Stimulated activated CD4-positive, alpha-beta T cell treated with anti-CD3 and anti-CD28 coated beads, Interleukin-1b, Interleukin-23, amount 100 ng/mL, for 48 hours (primary cell): ENCODE measurements at places on chromosomes 7 and 10.

GRCh38 chr10:98353170-98353569 is 61.8 kb downstream of the PYROXD2 start:
- DNase-seq: no peak

GRCh38 chr7:47571331-47572093 is 10.4 kb downstream of the TNS3 start:
- DNase-seq: no peak

- no peak for DNase-seq
Observed at GRCh38 chr10:53009961-53010907, 237.7 kb upstream of the MBL2 start.

GRCh38 chr7:41383596-41383995 is 319.3 kb downstream of the INHBA start:
- DNase-seq: no peak

GRCh38 chr7:37119296-37119860 is 329.3 kb downstream of the ELMO1 start:
- DNase-seq: no peak

- no peak for DNase-seq
Observed at GRCh38 chr10:132373241-132373955, 23.6 kb upstream of the PWWP2B start.

GRCh38 chr7:128937271-128937646 is 468 bp upstream of the IRF5 start:
- DNase-seq: no peak

DNA sequence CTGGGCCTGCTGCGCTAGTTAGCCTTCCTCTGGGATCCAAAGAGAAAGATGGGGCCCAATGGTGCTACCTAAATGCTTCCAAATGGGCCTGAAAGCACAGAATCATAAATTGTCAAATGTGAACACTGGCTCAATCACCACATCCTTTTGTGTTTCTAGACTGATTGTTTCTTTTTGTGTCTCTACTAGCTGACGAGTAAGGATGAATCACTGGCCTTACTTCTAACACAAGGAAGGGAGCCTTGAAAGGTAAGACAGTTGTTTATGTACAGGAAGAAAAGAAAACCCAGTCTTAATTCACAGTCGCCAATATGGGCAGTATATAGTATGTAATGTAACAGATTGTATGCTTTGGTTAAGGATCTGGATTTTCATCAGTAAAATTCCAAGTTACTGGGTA is 89.5 kb downstream of the ZNF92 start:
- DNase-seq: no peak

GRCh38 chr10:11080564-11080984 is 62.9 kb downstream of the CELF2 start:
- DNase-seq: no peak

- DNase-seq: no peak
Observed at GRCh38 chr7:135178364-135178763, 7.9 kb upstream of the CYREN start.

- DNase-seq: no peak
Observed at GRCh38 chr7:156475179-156475578, 165.4 kb upstream of the RNF32 start.

GRCh38 chr7:109890622-109891021 is 1200.3 kb upstream of the LRRN3 start:
- DNase-seq: no peak

- DNase-seq: no peak
Observed at GRCh38 chr10:75024971-75025523, 86.4 kb upstream of the SAMD8 start.

DNA sequence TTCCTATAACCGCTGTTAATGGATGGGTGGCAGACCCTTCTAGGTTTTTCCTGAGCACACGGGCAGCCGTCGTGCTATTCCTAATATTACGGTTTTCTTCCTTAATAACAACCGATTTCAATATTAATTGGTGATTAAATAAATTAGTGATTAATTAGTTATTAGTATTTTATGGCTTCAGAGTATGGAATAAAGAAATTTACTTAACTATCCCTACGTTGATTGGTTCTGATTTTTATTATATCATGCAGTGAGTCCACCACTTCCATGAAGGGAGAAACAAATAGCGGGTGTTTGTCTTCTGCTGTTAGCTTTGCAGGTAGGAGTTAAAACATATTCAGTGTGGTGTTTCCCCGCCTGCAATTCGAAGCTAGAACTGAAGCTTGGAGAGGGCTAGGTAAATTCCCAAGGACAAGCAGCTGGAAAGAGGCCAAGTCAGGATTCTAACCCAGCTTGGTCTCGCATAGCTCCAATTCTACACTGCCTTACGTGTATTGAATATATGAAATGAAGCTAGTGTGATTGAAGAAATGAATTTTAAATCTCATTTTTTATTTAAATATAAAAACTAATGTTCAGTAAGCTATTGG is 928 bp upstream of the CSTF2T start:
- peak; percentile 22 for DNase-seq

- no peak for DNase-seq
Observed at GRCh38 chr10:30865141-30865926, 166.3 kb downstream of the ZNF438 start.

- DNase-seq: no peak
Observed at GRCh38 chr10:101744267-101744666, 31.6 kb downstream of the FGF8 start.

DNA sequence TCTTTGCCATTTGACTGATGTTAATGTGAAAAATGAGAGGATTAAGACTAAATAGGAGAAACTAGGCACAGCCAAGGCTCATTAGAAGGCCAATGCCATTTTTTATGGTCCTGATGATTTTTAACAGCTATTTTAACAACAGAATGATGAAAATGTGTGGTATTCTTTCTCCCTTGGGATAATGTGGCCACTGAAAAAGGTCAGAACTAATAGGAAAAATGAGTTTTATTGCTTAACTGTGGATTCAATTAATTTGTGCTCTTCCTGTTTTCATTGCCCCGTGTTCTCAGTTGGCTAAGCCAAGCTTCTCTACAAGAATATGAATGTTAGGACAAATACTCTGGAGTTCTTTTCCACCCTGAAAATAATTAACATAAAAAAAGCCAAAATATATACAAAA is 56.6 kb downstream of the BMPER start:
- no peak for DNase-seq

DNA sequence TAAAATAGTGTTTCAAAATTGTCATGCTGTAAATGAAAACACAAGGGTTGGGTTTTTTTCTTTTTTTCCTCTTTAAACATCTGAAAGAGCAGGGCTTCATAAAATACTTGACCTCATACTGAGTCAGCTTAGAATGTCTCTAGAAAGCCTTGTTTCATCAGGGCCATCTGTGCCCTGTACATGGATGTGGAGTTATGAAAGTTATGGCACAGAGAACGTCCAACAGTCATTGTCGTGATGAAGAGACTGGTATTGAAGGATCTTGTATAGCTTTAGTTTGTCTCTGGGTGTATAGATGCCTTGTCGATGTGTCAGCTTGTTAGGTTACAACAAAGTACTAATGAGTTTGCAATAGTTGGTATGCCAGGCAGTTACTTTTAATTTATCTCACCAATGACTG is 127.3 kb downstream of the FAM204A start:
- DNase-seq: no peak

GRCh38 chr10:89785095-89785494 is 83.7 kb downstream of the KIF20B start:
- no peak for DNase-seq

DNA sequence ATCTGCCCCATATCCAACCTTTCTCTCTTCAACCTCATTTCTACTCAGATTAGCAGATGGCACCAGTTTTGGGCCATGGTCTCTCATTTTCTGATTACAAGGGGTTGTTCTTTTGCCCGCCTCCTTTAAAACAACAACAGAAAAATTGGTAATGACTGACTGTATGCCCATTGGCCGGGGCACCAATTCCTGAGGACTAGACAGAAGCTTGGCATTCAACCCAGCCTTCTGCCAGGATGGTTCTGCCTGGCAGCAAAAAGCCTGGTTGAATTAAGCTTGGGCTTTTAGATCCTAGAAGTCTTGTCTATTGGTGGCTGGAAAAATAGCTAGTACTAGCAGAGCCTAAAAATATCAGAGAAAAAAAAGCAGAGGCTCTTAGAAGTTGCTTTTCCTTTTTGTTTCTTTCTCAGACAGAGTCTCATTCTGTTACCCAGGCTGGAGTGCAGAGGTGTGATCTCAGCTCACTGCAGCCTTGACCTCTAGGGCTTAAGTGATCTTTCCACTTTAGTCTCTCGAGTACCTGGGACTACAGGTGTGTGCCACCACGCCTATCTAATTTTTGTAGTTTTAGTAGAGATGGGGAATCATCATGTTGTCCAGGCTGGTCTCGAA is 402.6 kb downstream of the AUTS2 start:
- no peak for DNase-seq

- no peak for DNase-seq
Observed at GRCh38 chr10:63146503-63146902, 13.4 kb downstream of the NRBF2 start.

GRCh38 chr7:1380821-1381580 is 78.3 kb downstream of the MICALL2 start:
- DNase-seq: no peak

GRCh38 chr7:155003376-155004214 is 671 bp upstream of the PAXIP1 start:
- DNase-seq: peak; percentile 84
